ENCODE measurements at places on chromosomes 7 and 10.
A peak's percentile ranks its signal among the peaks of the same experiment; 100 is the strongest.

DNA sequence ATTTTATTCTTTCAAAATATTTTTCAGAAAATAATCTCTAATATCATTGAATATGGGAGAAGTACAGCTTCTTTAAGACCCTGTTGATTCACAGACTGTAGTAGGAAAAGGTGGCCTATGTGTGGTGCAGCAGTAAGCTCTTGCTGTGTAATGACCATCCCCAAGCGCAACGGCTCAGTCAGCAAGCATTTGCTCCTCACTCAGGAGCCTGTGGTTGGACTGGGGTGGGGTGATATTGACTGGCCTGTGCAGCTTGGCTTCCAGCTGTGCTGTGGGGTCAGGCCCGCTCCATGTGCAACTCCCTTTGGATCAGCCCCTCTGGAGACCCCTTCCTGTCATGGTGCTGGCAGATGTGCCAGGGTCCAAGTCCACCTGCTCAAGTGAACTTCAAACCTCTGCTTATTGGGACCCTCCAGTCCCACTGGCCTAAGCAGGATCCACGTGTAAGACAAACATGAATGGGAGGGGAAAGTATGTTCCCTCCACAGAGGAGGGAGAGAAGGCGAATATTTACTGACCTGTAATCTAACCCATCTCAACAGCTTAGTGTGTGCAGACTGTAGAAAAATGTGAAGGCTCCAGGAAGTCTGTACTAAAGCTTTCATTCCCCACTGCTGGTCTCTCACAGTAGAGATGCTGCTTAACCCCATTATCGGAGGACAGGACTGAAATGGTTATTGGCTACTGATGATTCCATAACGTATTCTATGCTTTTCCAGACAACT lies 239.7 kb downstream of the WDR37 start:
- no peak overlapping the region for H3K27ac ChIP-seq
- DNase-seq: no peak
- H3K36me3 ChIP-seq: no peaks in the 10 kb centered on the region
- H3K4me1 ChIP-seq: no peaks in the 10 kb centered on the region

DNA sequence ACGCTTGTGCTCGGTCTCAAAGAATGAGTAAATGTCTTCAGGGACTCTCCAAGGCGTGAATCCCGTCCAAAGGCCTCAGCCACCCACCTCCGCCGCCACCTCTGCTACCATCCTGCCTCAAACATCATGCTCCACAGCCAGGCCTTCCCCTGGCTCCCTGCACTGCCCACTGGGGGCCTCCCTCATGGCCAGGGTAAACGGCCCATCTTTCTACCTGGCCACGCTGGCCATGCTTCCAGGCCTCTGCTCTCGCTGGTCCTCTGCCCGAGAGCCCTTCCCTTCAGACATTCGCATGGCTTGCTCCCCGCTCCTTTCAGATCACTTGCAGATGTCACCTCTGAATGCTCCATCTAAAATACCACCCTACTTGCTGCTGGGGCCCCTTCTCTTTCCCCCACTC lies 40.2 kb downstream of the ZNF783 start:
- H3K27ac ChIP-seq: no peak overlapping the region
- DNase-seq: no peak
- H3K4me1 ChIP-seq: no peaks in the 10 kb centered on the region
- H3K4me3 ChIP-seq: no peak overlapping the region
- H3K27me3 ChIP-seq: no peaks in the 10 kb centered on the region
- no peaks in the 10 kb centered on the region for H3K36me3 ChIP-seq

DNA sequence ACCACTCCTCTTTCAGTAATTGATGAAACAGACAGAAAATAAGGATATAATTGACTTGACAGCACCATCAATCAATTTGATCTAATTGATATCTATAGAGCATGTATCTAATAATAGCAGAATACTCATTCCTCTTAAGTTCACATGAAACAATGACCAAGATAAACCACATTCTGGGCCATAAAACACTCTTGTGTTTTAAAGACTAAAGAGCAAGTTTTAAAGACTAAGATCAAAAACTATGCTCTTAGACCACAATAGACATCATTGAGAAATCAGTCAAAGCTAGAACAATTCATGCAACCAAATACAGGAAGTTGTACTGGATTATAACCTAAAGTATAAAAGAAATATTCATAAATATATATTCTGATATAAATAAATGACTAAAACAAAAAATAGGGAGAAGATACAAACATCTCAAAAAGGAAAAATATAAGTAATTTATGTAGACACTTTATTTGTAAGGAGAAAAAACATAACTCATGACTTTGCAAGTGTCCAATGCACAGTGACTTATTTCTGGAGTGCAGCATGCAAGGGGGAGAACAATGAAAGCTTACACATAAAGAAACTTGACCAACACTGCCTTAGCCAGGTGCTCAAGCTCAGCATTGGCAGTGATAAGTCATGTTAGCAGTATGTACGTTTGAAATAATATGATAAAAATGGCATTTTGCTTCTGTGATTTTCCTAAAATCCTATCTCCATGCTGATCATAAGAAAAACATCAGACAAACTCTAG lies 312.7 kb upstream of the IGFBP3 start:
- H3K27me3 ChIP-seq: no peaks in the 10 kb centered on the region
- H3K4me1 ChIP-seq: no peaks in the 10 kb centered on the region
- no peaks in the 10 kb centered on the region for H3K36me3 ChIP-seq
- H3K27ac ChIP-seq: no peak overlapping the region
- DNase-seq: no peak

DNA sequence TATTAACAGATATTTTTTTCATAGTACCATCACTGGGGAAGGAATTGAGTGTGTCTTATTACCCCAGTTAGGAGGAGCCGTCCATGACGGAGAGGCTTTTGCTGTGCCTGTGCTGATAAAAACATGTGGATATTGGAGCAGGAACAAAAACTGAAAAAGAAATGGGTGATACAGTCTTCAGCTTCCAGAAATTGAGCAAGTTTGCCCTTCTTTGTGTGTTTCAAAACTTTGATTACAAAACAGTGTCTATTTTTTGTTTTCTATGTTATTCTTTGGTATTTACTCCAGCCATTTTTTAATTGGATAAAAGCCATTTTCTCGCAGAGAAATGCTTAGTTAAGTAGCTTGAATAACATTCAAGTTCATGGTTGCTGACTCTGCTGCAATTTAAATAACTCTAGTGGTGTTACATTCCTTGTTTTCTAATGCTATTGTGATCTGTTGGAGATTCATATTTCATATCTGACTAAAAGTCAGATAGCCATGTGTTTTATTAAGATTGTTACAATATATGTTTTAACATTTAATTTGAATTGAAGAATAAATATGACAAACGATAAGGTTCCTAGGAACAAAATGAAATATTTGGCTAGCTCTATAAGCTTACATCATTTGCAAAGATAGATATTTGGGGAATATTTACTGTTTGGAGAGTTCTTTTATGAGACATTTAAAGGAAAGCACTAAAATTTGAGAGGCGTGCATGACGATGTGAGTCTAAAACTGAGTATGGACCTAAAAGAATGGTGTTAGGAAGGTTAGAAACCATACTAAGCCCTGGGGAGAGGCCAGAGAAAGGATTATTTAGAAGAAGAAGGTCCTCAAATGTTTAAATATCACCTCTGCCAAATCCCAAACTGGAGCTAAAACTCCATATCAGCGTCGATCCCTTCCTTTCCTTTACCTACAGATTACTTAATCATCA lies 747.3 kb upstream of the CELF2 start:
- H3K27me3 ChIP-seq: no peaks in the 10 kb centered on the region
- H3K4me1 ChIP-seq: no peaks in the 10 kb centered on the region
- H3K36me3 ChIP-seq: no peaks in the 10 kb centered on the region
- no peak for DNase-seq
- H3K27ac ChIP-seq: no peak overlapping the region
- H3K4me3 ChIP-seq: no peak overlapping the region

- DNase-seq: no peak
- no peaks in the 10 kb centered on the region for H3K4me1 ChIP-seq
- no peaks in the 10 kb centered on the region for H3K27me3 ChIP-seq
- H3K4me3 ChIP-seq: no peak overlapping the region
- no peak overlapping the region for H3K27ac ChIP-seq
Observed at GRCh38 chr10:96651998-96652431, 65.2 kb upstream of the TM9SF3 start.

GRCh38 chr7:137768366-137768765 lies 78.4 kb downstream of the DGKI start:
- no peak overlapping the region for H3K4me3 ChIP-seq
- DNase-seq: no peak
- H3K27me3 ChIP-seq: no peaks in the 10 kb centered on the region
- no peaks in the 10 kb centered on the region for H3K4me1 ChIP-seq

DNA sequence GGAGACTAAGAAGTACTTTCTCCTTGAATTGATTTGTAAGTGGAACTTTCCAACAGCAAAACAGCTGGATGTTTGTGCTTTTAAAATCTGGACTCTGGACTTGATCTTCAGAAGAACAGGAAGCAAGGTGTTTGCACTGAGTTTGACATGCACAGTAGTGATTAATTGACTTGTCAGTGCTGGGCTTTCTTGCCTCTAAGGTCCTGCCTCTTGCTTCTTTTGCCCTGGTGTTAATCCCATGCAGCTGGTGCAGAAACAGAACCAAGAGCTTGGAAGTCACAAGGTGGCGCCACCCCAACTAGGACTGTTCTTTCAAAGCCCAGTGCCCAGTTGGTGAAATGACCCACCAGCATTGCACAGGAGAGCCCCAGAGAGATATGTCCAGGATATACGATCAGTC lies 66.8 kb upstream of the SEPHS1 start:
- no peaks in the 10 kb centered on the region for H3K27me3 ChIP-seq
- no peaks in the 10 kb centered on the region for H3K36me3 ChIP-seq
- H3K4me3 ChIP-seq: no peak overlapping the region
- no peaks in the 10 kb centered on the region for H3K4me1 ChIP-seq
- no peak for DNase-seq

GRCh38 chr7:91674470-91674869 lies 206.0 kb downstream of the MTERF1 start:
- H3K27me3 ChIP-seq: no peaks in the 10 kb centered on the region
- H3K4me3 ChIP-seq: no peak overlapping the region
- H3K36me3 ChIP-seq: no peaks in the 10 kb centered on the region
- DNase-seq: no peak

GRCh38 chr7:200704-201103 lies 8.3 kb downstream of the FAM20C start:
- no peaks in the 10 kb centered on the region for H3K36me3 ChIP-seq
- H3K27me3 ChIP-seq: no peaks in the 10 kb centered on the region
- DNase-seq: no peak
- H3K4me3 ChIP-seq: no peak overlapping the region
- no peaks in the 10 kb centered on the region for H3K4me1 ChIP-seq

DNA sequence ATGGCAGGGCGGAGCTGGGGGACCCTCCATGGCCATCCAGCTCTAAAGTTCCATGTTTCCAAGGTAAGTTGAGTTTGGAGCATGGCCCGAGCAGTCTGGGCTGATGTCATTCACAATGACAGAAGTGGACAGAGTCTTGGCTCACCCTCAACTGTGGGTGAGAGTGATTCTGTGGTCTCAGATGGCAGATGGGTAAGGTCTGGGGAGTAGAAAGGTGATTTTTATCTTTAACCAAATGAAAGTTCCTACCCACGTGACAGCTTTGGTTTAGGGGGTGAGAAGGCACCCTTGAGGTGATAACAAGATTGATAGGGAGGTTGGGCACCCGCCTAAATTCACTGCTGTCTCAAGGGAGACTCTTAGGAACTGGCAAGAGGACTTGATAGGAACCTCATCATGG lies 57.6 kb upstream of the PDZD8 start:
- no peak overlapping the region for H3K4me3 ChIP-seq
- no peak for DNase-seq
- H3K4me1 ChIP-seq: no peaks in the 10 kb centered on the region
- H3K27me3 ChIP-seq: no peaks in the 10 kb centered on the region

- H3K4me1 ChIP-seq: no peaks in the 10 kb centered on the region
- H3K36me3 ChIP-seq: no peaks in the 10 kb centered on the region
- H3K27ac ChIP-seq: no peak overlapping the region
- H3K27me3 ChIP-seq: no peaks in the 10 kb centered on the region
Observed at GRCh38 chr10:124229201-124229988, 136.0 kb upstream of the CHST15 start.

- DNase-seq: no peak
- no peaks in the 10 kb centered on the region for H3K4me1 ChIP-seq
- no peak overlapping the region for H3K27ac ChIP-seq
- H3K36me3 ChIP-seq: no peaks in the 10 kb centered on the region
- no peak overlapping the region for H3K4me3 ChIP-seq
Observed at GRCh38 chr7:37947138-37947940, 26.9 kb downstream of the EPDR1 start.

DNA sequence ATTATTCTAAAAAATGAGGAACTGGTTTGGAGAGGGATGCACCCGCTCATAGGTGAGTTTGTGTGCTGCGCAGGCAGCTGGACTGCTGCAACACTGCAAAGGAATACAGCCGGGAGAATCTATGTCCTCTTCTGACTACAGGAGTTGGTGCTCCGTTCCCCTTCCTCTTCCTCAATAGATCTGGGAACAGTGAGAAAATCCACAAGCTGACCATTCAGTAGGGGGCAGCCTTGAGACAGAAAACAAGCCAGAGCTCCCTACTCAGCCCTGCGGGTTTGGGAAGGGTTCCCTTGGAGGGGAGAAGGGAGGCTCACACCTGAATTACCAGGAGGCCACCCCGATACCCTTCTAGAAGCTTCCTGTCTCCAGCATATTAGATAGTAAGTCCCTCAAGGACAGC lies 87.3 kb upstream of the FOXI2 start:
- no peaks in the 10 kb centered on the region for H3K4me1 ChIP-seq
- no peak overlapping the region for H3K4me3 ChIP-seq
- no peak overlapping the region for H3K27ac ChIP-seq
- no peaks in the 10 kb centered on the region for H3K27me3 ChIP-seq

- no peak overlapping the region for H3K4me3 ChIP-seq
- no peak for DNase-seq
- no peaks in the 10 kb centered on the region for H3K36me3 ChIP-seq
- H3K4me1 ChIP-seq: no peaks in the 10 kb centered on the region
- no peak overlapping the region for H3K27ac ChIP-seq
- no peaks in the 10 kb centered on the region for H3K27me3 ChIP-seq
Observed at GRCh38 chr10:92816091-92816531, 32.2 kb upstream of the EXOC6 start.

- H3K4me3 ChIP-seq: no peak overlapping the region
- H3K4me1 ChIP-seq: peaks cover 15% of the 10 kb centered on the region
- no peak for DNase-seq
- H3K27ac ChIP-seq: peak overlapping the region; percentile 61
- H3K27me3 ChIP-seq: no peaks in the 10 kb centered on the region
Observed at GRCh38 chr10:79482741-79483140, 29.6 kb upstream of the EIF5AL1 start.

DNA sequence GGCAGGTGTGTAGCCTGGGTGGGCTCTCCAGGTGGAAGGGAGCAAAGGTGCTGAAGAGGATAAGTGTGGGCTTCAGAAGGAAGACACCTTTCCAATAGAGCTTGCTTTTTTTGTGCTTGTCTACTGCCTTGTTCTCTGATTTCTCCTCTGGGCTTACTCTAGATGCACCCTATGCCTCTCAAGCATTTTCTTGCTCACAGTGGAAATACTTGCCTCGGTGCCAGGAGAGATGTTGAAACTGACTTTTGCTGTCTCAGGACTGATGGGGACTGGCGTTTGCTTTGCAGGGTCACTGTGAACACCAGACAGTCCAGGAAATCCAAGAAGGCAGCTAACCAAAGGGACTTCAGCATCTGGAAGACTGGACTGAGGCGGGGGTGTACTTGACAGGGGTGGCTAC lies 187.9 kb downstream of the SNX10 start:
- no peaks in the 10 kb centered on the region for H3K27me3 ChIP-seq
- H3K4me1 ChIP-seq: no peaks in the 10 kb centered on the region
- H3K4me3 ChIP-seq: no peak overlapping the region
